ENCODE measurements at places on chromosomes 16 and 17.

GRCh38 chr16:64933885-64934284 is 188.0 kb downstream of the CDH11 start:
- DNase-seq, result no peak

DNA sequence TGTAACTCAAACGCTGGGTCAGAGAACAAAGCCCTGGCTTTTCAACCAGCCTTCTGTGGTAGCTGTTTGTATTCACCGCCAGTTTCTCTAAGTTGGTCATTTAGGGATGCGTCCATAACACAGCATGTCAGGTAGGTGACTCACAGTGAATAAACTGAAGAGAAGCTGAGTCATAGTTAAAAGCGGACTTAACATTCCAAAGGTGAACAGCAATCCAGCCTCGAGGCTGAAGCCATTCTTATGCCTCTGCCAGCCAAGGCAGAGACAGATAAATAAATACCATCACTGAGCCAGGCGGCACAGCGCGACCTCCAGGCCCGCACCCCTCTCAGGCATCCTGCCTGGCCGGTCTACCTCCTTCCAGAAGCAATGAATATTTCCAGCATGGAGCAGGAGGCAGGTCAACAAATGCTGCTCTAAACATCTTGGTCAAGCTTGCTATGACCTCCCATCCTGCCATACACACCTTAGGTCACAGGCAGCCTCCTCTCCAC is 12.4 kb upstream of the CACNG4 start:
- no peak for DNase-seq

DNA sequence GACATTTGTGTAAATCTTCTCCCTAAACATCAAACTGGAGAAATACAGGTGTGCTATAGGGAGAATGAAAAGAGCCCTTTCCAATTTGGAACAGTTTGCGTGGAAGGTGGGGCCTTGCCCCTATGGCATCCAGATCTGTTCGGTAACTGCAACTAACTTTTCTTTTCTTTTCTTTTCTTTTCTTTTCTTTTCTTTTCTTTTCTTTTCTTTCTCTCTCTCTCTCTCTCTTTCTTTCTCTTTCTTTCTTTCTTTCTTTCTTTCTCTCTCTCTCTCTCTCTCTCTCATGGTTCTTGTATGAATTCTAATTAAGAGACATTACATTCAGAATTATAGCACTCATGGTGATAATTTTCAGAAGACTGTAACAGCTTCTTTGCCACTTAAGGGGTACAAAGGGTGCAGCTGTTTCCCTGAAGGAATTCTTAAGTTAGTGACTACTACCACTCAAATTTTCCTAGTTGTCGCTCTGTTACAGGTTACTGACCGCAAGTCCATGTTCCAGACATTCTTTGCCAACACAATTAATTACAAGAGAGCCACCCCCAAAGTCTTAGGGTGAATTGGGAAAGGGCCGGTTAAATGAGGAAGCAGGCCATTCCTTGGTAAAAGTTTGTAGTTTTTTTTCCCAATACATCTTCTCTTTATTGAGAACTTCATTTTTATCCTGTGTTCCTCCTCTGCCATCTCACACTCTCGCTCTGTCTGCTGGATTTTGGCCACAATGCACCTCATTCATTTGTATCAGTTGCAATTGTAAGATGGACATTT is 69.8 kb downstream of the KSR1 start:
- no peak for DNase-seq

DNA sequence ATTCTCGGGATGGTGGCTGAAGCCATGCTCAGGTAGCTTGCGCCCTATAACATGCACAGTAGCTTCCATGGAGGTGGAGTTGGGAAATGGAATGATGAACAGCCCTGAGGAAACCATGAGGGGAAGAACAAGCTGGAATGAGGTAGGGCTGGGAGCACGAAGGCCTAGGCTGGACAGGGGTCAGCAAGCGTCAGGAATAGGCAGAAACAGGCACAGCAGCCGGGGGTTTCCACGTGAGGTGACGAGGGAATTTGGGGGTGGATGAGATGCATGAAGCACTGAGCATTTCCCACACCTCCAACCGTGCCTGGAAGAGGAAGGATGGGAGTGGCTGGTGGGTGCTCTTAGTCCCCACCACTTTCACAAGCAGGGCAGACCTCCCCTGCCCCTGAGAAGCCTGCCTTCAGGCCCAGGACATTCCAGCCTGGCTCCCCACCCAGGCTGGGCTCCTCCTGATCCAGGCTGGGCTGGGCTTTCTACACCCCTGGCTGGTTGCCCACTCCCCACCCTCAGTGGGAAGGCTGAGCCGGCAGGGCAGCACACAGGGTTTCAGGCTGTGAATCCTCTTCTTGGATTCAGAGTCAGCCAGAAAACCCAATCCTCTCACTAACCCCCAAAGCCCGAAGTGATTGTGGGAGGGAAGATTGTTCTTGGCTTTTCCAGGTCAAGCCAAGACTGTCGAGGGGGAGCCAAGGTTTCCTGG is 21.9 kb downstream of the PLEKHG4 start:
- no peak for DNase-seq

DNA sequence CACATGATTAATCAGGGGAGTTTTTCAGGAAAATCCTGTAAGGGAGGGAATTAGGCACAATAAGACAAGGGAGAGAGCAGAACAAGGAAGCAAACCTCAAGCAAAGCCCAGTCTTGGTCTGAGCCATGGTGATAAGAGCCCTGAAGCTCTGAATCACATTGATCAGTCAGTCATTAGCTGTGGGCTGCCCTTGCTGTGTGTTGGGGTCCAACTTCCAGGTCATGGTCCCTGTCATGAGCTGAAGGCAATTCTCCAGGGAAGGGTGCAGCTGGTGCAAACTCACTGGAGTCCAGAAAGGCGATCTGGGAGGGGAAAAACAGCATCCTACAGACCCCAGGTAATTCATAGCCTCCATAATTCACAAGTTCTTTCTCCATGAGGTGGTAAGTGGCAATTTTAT is 89.9 kb downstream of the CYLD start:
- no peak for DNase-seq

DNA sequence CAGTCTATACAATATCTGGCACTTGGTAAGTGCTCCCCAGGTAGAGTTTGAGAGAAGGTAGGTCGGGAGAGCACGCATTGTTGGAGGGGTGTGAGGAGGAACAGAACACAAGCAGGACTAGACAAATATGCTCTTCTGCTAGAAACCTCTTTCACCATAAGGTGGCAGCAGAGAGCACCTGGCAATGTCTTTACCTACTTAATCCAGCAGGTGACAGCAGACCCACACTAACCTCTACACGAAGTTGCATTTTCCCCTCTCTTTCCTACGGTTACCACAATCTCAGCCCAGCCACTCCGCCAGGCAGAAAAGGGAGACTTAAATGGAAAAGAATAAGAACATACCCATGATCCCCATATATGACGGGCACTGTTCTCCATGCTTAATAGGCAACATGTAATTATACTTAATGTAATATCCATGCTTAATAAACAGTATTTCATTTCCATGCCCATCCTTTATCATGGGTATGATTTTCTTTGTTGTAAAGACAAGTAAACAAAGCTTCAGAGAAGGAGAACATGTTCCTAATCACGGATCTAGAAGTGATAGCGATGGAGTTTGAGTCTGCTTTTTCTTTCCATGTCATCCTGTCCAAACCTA is 55.1 kb upstream of the CCL2 start:
- DNase-seq, result peak; percentile 77

GRCh38 chr17:62030264-62030663 is 34.8 kb downstream of the MED13 start:
- no peak for DNase-seq

- DNase-seq, result no peak
These were observed 37.8 kb downstream of the PTRH2 start for GRCh38 chr17:59669411-59669810.

DNA sequence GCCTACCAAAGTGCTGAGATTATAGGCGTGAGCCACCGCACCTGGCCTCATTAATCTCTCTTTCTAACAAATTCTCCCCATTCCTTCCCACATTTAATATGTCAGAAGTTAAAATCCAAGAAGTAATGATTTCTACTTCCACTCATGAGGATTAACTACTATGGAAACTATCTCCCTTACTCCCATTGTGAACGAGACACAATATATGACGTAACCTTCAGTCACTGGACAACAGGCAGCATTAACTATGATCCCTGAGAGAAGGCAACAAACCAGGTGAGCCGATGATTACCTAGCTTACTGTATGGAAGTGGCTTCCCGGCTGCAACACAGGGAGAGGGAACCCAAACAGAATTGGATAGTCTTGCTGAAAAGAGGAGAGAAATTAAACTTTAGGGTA is 20.0 kb downstream of the GLG1 start:
- DNase-seq, result no peak

- DNase-seq, result no peak
These were observed 5.5 kb downstream of the SERPINF1 start for GRCh38 chr17:1767358-1767757.

DNA sequence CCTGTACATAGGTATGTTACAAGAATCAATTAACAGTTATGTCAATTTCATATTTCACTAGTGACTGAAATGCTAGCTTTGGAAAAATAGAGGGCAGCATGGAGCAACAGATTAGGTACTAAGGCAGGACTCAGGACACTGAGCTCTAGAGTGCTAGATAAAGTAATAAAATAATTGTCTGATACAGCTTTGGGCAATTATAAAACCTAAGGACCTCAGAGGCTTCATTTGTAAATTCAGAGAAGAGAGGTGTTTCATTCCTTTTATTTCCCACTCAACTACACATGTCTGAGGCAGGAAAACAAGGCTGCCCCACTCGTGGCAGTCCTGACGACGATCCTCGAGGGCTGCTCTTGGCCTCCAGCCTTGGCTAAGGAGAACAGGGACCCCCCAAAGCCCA is 81.5 kb downstream of the CA4 start:
- no peak for DNase-seq
